ENCODE measurements at places on chromosomes 1 and 21.

DNA sequence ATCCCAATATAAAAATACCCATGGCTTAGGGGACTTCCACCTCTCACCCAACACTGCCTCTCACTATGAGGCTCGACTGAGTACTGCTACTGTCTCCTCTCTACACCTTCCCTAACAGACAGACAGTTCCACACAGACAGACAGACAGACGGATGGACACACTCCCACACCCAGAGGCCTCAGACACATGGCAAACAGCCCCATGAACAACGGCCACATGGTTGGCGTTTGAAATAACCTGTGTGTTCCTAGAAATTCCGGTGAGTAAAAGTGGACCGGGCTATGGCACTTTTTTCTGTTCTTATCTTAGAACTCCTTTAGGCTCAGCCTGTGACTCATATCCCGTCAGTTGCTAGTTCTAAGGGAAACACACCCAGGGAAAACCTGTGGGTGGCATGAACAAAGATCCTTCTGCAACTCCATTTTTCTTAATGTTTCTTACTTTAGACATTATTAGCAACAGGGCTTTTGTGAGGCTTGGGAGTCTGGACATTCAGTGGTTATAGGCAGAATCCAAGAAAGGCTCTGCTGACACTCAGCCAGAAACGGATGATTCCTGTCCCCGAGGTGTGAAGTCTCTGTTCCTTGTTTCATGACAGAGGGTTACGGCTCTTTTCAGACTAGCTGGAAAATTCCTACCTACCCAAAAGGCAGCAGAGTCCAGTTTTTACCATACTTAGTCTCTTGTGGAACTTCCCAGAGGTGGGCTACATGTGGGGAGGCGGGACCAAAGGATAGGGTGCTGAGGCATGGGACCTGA, 90.5 kb upstream of the TLR5 start:
- no peak for DNase-seq

DNA sequence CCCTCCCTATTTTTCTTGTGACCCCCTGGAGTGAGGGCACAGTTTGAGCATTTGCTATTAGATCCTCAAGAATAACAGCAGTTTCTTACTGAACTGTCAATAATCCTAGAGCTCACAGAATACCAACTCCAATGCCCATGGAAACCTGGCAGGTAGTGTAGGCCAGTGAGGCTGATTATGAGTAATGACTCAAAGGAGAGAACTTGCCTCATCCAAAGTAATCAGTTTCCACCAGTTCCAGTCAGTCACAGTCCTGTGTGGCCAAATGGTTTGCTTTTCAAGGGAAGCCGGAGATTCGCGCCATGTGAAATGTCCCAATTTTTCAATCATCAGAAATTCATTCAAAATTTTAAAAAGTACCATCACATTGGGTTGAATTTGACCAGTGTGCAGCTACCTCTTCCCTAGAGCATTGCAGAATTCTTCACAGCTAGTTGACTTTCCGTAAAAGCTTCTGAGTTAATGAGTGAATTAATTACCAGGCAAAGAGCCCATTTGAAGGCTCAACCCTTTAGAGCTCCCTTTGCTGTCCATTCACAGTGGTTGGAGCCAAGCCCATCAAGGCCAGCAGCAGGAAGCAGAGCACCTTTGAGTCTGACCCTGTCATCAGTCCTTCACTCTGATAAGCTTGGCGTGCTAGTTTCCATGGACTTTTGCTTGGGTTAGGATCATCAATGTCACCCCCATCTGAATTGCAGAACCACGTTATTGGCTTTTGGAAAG, 170.3 kb downstream of the KAZN start:
- DNase-seq, result no peak

- no peak for DNase-seq
Observed at GRCh38 chr21:42837421-42838211, 41.7 kb downstream of the WDR4 start.

- no peak for DNase-seq
Observed at GRCh38 chr1:95179205-95179986, 54.6 kb upstream of the RWDD3 start.

GRCh38 chr1:207844371-207844770, 66.6 kb downstream of the CD34 start:
- no peak for DNase-seq

GRCh38 chr21:45830720-45831366, 150.7 kb upstream of the COL6A1 start:
- no peak for DNase-seq

GRCh38 chr1:235018161-235018560, 110.5 kb downstream of the TOMM20 start:
- DNase-seq, result no peak

DNA sequence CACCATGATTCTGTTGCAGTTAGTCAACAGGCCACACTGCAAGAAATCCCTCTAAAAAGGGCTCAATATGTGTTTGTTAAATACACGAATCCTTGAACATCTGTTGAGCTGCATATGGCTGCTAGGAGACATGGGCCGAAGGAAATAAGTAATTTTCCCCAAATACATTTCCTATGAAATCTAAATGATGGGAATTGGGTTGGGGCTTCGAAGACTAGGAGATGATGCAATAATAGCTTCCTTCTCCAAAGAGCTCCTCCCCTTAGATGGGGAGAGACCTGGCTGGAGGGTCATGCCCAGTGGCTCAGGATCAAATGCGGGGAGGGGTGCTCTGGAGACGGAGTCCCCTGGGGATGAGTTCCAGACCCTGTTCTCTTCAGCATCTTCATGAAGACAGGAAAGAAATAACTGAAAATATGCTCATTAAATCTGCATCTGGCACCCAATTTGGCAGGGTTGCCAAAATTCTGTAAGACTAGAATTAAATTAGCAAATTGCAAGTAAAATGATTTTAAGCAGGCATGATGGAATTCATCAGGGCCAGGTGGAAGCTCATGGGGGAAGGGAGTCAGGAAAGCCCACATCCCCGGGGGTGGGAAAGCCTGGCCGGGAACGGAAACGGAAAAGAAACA, 165.0 kb upstream of the EDN2 start:
- DNase-seq, result no peak

DNA sequence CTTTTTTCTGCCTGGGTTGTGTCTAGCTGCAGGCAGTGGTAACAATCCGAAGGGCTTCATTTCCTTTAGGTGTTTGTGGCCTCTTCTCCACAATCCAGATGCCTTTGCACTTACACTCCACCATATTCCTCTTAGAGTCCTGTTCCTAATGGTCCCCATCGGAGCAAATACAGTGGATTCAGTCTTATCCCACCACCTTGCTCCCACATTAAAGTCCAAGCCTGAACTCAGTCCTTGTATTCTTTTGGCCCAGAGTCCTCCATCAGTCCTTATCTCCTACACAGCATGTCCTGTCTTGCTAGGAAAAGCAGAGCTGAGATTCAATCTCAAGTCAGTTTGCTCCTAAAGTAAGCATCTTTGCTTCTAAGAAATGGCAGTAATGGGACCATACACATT, 8.8 kb downstream of the CYP2J2 start:
- no peak for DNase-seq

Measured in tibial nerve (tissue), 4 donors.